ENCODE measurements at places on chromosomes 7 and 10.

DNA sequence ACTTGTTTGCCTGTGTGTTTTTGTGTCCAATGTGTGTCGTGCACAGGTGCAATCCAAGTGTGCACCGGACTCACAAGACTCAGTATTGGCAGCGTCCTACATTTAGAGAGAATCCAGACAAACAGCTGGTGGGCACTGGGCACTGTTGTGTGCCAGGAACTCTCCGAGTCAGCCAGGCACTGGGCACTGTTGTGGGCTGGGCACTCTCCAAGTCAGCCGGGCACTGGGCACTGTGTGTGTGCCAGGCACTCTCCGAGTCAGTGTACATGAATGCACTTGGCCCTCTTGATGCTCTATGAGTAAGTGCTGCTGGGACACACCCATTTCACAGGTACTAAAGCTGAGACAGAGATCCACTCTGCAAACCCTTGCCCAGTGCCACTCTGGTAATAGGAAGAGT is 303.5 kb downstream of the PTPRN2 start:
- H3K4me3 ChIP-seq = no peak overlapping the region
- H3K4me1 ChIP-seq = no peaks in the 10 kb centered on the region
- no peak overlapping the region for H3K27ac ChIP-seq
- no peaks in the 10 kb centered on the region for H3K27me3 ChIP-seq
- no peak for DNase-seq
- H3K36me3 ChIP-seq = no peaks in the 10 kb centered on the region

GRCh38 chr10:110129490-110129889 is 77.9 kb upstream of the MXI1 start:
- H3K36me3 ChIP-seq = peaks cover 69% of the 10 kb centered on the region
- peaks cover 4% of the 10 kb centered on the region for H3K4me1 ChIP-seq
- DNase-seq = no peak
- H3K27ac ChIP-seq = peak overlapping the region; percentile 19
- no peaks in the 10 kb centered on the region for H3K27me3 ChIP-seq

DNA sequence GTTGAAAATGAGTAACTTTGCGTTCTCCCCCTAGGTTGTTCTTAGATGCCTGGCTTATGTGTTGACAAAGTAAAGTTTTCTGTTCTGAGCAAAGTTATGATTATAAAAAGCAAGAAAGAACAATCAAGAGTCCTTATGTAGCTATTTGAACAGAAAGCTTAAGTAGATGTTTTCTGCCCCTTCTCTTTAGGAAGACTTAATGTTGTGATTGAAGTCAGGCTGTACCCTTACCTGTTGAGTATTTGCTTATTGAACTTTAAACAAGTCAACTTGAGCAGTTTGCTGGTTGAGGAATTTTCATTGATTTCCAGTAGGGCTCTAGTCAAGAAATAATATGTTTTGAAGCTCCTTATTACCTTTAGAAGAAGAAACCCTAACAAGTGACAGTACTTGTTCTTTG is 33.9 kb upstream of the VDAC2 start:
- H3K4me1 ChIP-seq = peaks cover 10% of the 10 kb centered on the region
- H3K27me3 ChIP-seq = no peaks in the 10 kb centered on the region
- no peak overlapping the region for H3K4me3 ChIP-seq
- no peak for DNase-seq
- peaks cover 14% of the 10 kb centered on the region for H3K36me3 ChIP-seq

GRCh38 chr7:91912494-91912893 is 28.2 kb upstream of the AKAP9 start:
- H3K27me3 ChIP-seq = peaks cover 35% of the 10 kb centered on the region
- no peak overlapping the region for H3K27ac ChIP-seq
- DNase-seq = no peak
- H3K36me3 ChIP-seq = no peaks in the 10 kb centered on the region
- H3K4me3 ChIP-seq = no peak overlapping the region

DNA sequence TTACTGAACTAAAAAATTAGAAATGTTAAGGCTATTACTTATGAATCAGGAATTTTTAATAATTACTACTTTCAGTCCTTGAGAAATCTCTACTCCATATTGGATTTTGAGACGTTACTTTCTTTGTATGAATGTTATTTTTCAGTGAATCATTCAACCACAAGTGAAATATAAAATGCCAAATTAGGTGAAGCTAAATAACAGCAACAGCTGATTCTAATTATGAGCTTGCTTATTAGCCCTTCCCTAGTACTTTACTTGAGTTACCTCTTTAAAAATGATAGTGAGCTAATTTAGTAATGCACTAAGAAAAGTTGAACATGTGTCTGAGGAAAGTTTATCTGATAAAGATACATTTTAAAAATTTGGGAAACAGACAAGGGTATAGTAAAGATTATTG is 51.4 kb downstream of the PCGF5 start:
- H3K4me1 ChIP-seq = no peaks in the 10 kb centered on the region
- peaks cover 16% of the 10 kb centered on the region for H3K36me3 ChIP-seq
- DNase-seq = no peak
